Body of pancreas (tissue), 4 donors: ENCODE measurements at places on chromosomes 4 and X. TPM values are rescaled to one million over a fixed set of nuclear protein-coding genes. Genes with fewer than 3 reads are reported as not detected.

MAGEB17 gene
- 0.52 TPM for total RNA-seq

AFM gene
- total RNA-seq = not detected

SERTM2 gene
- total RNA-seq = not detected

AREG gene
- total RNA-seq = 4.9 TPM

VSIG4 gene
- 38.9 TPM for total RNA-seq

CHRDL1 gene
- 13.0 TPM for total RNA-seq

SCML1 gene
- 9.3 TPM for total RNA-seq

PGRMC1 gene
- 42.5 TPM for total RNA-seq

SPCS3 gene
- 87.2 TPM for total RNA-seq

PDS5A gene
- 50.8 TPM for total RNA-seq

CT83 gene
- total RNA-seq = not detected

IL2RG gene
- 0.52 TPM for total RNA-seq

GAGE13 gene
- total RNA-seq = not detected

PRSS12 gene
- total RNA-seq = 15.8 TPM

SLC10A4 gene
- total RNA-seq = not detected

DMRTC1 gene
- not detected for total RNA-seq

RAP2C gene
- 7.8 TPM for total RNA-seq

MEPE gene
- total RNA-seq = not detected

MAGEA1 gene
- not detected for total RNA-seq

RRH gene
- total RNA-seq = not detected

ATP2B3 gene
- total RNA-seq = not detected

SLC30A9 gene
- total RNA-seq = 63.3 TPM

SPANXN4 gene
- total RNA-seq = not detected

ADRA2C gene
- total RNA-seq = 6.7 TPM
